Activated CD8-positive, alpha-beta T cell treated with anti-CD3 and anti-CD28 coated beads for 36 hours (primary cell): ENCODE measurements at places on chromosomes 13 and 19.

GRCh38 chr13:63425131-63425530, 2009.5 kb upstream of the PCDH20 start:
- no peak for DNase-seq

DNA sequence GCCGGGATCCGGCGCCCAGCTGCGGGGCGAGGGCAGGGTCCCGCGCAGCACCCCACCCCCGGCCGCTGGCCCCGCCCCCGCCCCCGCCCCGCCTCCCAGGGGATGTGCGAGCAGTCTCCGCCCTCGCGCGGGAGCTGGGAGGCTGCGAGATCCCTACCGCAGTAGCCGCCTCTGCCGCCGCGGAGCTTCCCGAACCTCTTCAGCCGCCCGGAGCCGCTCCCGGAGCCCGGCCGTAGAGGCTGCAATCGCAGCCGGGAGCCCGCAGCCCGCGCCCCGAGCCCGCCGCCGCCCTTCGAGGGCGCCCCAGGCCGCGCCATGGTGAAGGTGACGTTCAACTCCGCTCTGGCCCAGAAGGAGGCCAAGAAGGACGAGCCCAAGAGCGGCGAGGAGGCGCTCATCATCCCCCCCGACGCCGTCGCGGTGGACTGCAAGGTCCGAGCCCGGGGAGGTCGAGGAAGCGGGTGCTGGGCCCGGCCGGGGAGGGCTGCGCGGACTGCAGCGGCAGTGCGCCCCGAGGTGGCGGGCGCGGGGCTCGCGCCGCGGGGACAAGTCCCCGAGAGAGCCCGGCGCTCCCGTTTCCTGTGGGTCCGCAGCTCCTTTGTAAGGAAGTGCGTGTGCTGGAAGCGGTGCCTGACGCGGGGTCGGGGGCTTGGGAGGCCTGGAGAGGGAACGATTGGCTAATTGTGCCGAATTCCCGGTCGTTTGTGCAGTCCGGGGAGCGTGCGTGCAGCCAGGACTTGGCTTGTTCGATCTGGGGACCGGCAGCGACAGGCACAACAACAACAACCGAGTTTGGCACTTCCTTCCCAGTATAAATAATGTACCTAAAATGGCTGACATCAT, at the start of gene ITM2B:
TSS of gene ITM2B (plus strand) at position 161 of the 843 bp plus-strand sequence. CDS start at position 316, 155 bp downstream.
- DNase-seq = peak; percentile 60

DNA sequence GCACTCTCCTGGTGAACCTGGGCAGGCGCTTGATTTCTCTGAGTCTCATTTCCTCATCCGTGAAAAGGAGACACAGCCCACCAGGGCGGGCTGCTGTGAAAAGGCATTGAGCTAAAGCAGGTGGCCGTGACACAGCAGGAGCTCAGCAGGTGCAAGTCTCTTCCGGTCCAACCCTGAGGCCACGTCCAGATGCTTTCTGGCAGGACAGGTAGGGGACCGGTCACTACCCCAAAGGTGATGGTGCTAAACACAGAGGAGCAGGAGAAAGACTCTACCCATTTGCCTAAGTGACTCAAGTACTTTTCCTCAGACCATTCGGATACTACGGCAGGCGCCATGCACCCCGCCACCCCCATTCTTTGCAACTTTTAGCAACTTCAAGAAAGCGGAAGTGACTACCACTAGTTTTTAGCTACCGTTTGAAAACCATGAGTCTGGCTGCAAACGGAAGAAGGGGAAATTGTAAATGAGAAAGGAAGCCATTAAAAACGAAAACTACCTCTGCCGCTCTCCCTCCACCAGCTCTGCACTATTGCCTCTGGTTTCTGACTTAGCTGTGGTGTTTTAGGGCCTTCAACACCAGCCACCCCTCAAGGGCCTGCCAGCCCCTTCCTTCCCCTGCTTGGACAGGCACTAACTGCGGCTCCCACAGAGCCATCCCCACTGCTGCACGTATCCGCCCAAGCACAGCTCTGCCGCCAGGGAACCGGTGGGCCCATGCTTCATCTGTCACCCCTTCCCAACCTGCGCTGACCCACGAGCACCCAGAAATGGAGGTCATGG, 4.8 kb downstream of the PPP6R1 start:
- DNase-seq = peak; percentile 81

DNA sequence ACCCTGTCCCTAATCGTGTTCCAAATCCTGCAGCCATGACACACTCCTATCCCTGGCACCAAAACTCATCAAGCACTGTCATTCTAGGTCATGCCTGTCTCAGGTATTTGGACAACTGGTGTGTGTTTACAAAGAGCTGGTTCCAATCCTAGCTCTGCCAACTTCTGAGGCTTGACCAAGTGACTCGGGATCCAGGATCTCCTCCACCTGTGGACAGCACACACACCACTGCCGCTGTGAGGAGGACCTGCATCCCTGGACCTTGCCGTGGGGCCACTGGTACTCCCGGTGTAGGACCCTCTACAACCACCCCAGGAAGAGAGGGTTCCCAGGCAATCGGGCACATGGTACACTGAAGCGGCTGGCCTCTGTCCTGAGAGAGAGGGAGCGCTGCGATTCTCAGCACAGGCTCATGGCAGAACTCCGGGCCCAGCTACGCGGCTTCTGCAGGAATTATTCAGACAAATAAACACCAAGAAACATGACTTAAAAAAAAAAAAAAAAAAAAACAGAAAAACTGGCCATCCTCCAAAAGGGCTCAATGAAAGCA, 20.4 kb downstream of the MLLT1 start:
- DNase-seq = no peak

GRCh38 chr13:66530158-66530557, 700.0 kb downstream of the PCDH9 start:
- no peak for DNase-seq

DNA sequence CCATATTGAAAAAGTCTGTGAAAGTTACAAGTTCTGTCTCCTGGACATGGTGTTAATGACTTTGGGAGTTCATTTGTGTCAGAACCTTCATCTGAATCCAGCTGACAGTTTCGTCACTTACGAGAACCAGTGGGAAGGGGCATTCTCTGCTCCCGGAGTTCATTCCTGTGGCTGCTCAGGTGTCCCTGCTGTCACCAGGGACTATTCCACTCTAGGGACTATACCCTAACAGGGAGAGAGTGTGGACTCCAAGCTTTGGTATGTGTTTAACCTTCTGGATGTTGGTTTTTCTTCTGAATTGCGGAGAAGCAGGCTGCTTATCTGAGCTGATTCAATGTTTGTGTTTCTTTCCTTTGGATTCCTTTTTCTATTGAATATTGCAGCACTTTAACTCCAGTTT, 12.4 kb upstream of the ZNF709 start:
- no peak for DNase-seq

GRCh38 chr19:57566396-57567265, 7.0 kb upstream of the ZNF550 start:
- DNase-seq = peak; percentile 23

GRCh38 chr19:15640294-15640903, at the start of gene CYP4F3:
Gene CYP4F3, plus strand, starts transcription at chr19:15640897. Its CDS starts 519 bp downstream, at chr19:15641416.
- no peak for DNase-seq
